ENCODE measurements at places on chromosomes 7 and 10.

GRCh38 chr10:99344715-99345114 lies 15.6 kb downstream of the CNNM1 start:
- no peak for DNase-seq

DNA sequence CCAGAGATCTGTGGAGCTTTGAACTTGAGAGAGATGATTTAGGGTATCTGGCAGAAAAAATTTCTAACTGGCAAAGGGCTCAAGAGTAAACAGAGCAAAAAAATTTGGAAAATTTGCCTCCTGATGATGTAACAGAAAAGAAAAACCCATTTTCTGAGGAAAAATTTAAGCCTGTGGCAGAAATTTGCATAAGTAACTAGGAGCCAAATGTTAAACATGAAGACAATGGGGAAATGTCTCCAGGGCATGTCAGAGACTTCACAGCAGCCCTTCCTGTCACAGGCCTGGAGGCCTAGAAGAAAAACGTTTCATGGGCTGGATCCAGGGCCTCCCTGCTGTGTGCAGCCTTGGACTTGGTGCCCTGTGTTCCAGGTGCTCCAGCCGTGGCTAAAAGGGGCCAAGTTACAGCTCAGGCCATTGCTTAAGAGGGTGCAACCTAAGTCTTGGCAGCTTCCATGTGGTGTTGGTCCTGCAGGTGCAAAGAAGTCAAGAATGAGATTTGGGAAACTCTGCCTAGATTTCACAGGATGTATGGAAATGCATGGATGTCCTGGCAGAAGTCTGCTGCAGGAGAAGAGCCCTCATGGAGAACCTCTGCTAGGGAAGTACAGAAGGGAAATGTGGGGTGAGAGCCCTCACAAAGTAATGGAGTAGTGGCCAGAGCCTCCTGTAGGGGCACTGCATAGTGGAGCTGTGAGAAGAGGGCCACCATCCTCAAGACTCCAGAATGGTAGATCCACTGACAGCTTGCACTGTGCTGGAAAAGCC lies 8.1 kb downstream of the SEMA3D start:
- no peak for DNase-seq

GRCh38 chr10:11573497-11573896 lies 38.0 kb downstream of the USP6NL start:
- peak; percentile 19 for DNase-seq

GRCh38 chr10:130372866-130373265 lies 236.7 kb downstream of the GLRX3 start:
- DNase-seq, result no peak

DNA sequence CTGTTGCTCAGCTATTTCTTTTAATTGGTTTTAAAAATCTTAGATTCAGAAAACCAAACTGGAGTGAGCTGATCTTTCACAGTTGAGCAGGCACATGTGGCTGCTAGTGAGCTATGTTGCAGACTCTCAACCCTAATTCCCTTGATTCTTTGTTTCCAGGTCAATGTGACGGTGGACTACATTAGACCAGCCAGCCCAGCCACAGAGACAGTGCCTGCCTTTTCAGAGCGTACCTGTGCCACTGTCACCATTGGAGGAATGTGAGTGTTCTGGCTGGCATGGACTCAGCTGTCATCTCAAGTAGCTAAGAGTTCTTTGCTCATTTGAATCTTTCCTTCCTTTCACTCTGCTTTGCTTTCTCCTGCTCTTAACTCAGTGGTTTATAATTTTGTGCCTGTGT lies 187.1 kb downstream of the LRRC4 start:
- no peak for DNase-seq

GRCh38 chr7:141649137-141649864 lies 52.7 kb downstream of the DENND11 start:
- DNase-seq, result peak; percentile 30

- no peak for DNase-seq
These were observed 310.9 kb upstream of the NRG3 start for GRCh38 chr10:81564143-81564542.

- no peak for DNase-seq
These were observed 11.2 kb upstream of the PRDX3 start for GRCh38 chr10:119189811-119190282.

DNA sequence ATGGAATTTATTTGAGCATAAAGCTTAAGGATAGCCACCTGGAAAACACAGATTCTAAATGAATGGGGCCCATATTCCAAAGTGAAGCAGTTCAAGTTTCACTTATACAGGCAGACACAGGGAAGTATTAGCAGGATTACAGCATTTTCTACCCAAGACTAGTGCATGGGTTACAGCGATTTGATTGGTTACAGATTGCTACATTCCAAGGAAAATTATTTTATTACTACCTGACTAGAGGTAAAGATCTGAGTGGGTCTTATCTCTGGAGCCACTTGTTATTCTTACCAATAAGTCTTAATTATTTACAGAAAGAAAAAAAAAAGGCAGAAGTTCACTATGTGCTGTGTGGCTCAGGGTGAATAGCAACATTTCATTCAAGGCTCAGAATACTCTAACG lies 87.4 kb upstream of the ITGB1 start:
- no peak for DNase-seq

- DNase-seq, result peak; percentile 76
These were observed 41.5 kb downstream of the ASB4 start for GRCh38 chr7:95527033-95527775.

DNA sequence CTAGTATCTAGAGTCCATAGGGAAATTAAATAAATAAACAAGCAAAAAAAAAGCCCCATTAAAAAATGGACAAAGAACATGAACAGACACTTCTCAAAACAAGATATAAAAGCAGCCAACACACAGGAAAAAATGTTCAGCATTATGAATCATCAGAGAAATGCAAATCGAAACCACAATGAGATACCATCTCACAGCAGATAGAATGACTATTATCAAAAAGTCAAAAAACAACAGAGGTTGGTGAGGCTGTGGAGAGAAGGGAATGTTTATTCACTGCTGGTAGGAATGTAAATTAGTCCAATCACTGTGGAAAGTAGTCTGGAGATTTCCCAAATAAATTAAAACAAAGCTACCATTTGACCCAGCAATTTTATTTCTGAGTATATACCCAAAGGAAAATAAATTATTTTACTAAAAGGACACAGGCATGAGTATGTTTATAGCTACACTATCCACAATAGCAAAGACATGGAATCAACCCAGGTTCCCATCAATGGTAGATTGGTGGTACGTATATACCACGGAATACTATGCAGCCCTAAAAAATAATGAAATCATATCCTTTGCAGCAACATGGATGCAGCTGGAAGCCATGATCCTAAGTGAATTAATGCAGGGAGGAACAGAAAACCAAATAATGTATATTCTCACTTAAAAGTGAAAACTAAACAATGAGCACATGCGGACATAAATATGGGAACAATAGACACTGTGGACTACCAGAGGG lies 366.5 kb upstream of the SEMA3C start:
- no peak for DNase-seq

DNA sequence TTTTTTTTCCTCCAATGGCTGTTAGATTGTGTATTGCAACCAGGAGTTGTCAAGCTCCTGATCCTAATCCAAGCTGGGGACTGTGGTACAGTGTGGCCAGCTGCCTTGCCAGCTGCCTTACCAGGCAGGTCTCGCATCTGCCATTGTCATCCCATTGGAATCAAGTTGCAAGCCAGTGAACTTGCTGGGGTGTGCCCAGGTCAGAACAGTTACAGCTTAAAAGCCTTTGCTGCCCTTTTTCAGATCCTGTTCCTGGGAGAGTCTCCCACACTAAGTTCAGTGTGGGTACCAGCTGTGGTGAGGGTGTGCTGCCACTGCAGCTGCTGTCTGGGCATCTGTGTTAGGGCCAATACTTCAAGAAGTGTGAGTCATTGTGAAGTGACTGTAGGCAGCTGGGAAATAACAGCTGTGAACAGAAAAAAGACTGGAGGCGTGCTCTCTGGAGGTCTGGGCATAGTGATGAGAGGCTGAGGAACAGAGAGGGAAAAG lies 72.8 kb downstream of the CCNY start:
- peak; percentile 45 for DNase-seq

DNA sequence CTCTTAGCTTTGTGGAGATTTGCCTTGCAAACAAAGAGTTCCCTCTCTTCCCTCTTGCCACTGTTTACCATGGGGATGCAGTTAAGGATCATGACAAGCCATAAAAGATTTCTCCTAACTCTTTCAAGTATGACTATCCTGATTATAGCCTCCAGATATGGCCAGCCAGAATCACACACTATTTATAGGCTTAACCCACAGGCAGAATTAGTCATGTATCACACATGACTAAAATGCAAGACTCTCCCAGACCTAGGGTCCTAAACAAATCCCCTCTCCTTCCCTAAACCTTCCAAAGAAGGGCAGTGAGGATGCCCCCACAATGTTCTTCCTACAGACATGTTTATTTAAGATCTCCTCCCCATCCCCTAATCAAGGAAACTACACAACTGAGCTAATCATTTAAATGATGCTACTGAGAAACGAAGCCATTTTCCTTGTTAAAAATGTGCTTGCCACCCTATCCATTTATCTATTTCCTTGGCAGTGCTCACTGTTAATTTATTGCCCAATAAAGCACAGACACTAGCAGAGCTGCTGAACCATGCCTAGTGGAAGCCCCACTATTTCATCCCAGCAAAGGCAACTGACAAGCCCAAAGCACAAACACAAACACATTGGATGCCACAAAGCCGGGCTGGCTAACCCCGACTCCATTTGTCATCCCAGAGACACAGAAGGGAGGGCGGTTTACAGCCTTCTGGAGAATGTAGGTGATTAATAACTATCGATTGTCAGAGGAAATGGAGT lies 363.4 kb downstream of the KCNMA1 start:
- DNase-seq, result no peak

DNA sequence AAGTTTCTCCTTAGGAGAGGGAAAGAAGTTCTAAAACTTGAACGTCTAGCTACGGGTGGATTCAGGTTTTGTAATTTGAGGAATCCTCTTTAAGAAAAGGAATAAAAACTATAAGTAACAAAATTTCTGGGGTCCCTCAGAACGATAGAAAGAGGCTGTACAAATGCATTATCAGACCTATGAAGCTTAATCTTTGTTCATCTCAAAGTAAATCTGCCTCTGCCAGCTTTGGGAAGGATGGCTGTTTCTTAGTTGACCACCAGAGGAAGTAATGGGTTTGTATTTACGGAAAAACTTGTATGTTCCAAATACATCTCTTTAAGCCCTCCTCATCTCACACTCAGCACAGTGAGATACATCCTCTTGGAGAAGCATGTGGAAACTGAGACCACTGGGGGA lies 864 bp downstream of the PSTK start:
- DNase-seq, result peak; percentile 72

- peak; percentile 64 for DNase-seq
These were observed 103.3 kb downstream of the GRB10 start for GRCh38 chr7:50679218-50680007.

- peak; percentile 48 for DNase-seq
These were observed 76.3 kb upstream of the ABCB5 start for GRCh38 chr7:20539201-20539600.

- peak; percentile 53 for DNase-seq
These were observed 513 bp downstream of the TMEM178B start for GRCh38 chr7:141074162-141074991.

- no peak for DNase-seq
These were observed 359.3 kb downstream of the HGF start for GRCh38 chr7:81410471-81411117.

GRCh38 chr10:27366769-27367168 lies 126.2 kb upstream of the ACBD5 start:
- no peak for DNase-seq

DNA sequence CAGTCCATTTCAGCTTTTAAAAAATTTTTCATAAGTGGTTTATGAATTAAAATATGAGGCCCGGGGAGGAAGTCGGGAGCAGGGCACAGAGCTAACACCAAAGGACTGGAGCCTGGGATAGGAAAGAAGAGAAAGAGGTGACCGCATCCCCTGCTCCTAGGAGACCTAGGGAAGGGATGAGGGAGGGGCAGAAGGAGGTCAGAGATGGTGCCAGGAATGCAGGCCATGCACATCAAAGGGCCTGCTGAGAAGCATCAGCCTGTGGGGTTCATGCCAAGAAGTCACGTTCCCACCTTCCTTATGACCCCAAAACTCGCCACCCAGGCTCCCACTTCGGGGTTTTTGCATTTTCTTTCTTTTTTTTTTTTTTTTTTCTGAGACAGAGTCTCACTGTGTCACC lies 14.7 kb upstream of the TOMM7 start:
- DNase-seq, result no peak

DNA sequence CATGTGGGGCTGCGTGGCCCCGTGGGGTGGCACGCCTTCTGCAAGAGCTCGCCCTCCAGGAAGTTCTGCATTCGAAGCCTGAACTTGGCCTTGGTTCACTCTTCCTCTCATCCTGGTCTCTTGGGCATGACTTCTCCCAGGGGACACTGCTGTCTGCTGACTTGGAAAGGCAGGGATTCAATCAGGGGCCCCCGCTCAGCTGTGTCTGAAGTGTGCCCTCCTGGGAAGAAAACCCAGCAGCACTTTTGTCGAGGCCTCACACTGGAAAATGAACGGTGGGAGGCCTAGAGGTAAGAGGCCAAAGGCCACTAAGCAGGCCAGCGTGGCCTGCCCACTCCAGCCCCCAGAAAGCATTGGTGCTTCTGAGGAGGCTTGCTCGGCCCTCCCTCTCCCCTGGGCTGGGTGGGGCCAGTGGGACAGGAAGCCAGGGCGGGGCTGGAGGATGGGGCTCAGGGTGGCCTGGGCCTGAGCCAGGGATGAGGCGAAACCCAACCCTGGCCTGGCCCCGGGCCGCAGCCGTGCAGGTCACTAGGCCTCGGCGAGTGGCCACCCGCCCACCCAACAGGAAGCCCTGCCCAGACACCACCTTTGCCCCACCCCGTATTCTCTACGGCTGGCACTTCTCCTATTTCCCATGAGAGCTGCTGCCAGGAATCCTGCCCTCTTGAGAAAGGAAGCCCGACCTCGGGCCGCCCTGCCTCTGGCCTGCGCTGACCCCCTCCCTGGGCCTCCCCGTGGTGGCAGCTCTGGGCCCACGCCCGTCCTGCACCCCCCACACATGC lies 81.1 kb downstream of the ZMIZ1 start:
- peak; percentile 96 for DNase-seq

DNA sequence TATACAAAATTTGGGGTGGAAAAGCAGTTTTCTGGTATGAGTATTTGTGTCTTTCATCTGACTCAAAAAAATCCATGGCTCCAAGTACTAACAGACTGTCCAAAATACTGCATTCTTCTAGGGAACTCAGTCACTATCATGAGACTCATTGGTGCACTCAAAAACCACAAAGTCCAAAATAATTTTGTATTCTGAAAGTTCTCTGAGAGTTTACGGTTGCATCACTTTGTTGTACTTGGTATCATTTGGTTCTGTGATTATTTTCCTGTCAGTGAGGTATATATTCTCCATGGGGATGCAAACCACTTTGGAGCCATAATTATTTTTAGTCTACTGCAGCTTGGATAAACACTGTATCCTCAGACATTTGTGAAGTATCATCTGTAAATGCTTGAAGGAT lies 28.0 kb upstream of the CABCOCO1 start:
- no peak for DNase-seq
